ENCODE measurements at places on chromosomes 5 and 9.
A peak's percentile ranks its signal among the peaks of the same experiment; 100 is the strongest.

DNA sequence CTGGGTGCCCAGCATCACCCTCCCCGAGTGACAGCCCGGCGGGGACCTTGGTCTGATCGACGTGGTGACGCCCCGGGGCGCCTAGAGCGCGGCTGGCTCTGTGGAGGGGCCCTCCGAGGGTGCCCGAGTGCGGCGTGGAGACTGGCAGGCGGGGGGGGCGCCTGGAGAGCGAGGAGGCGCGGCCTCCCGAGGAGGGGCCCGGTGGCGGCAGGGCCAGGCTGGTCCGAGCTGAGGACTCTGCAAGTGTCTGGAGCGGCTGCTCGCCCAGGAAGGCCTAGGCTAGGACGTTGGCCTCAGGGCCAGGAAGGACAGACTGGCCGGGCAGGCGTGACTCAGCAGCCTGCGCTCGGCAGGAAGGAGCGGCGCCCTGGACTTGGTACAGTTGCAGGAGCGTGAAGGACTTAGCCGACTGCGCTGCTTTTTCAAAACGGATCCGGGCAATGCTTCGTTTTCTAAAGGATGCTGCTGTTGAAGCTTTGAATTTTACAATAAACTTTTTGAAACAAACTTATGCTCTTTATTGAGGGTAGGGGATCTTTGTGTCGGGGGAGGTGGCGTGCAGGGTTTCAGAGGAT is 1.3 kb downstream of the GADD45G start:
- peaks cover 5% of the 10 kb centered on the region for H3K36me3 ChIP-seq
- H3K4me1 ChIP-seq = peaks cover 18% of the 10 kb centered on the region
- H3K27me3 ChIP-seq = peaks cover 22% of the 10 kb centered on the region
- H3K27ac ChIP-seq = no peak overlapping the region
- peak; percentile 65 for DNase-seq
- peak overlapping the region; percentile 94 for H3K4me3 ChIP-seq

GRCh38 chr5:57841676-57842363 is 359.2 kb upstream of the ACTBL2 start:
- peak; percentile 82 for DNase-seq
- H3K4me1 ChIP-seq = 0 out of 2 replicates have a peak, but pooled peaks cover 14% of the 10 kb centered on the region
- no peak overlapping the region for H3K27ac ChIP-seq
- H3K27me3 ChIP-seq = no peaks in the 10 kb centered on the region
- no peak overlapping the region for H3K4me3 ChIP-seq

DNA sequence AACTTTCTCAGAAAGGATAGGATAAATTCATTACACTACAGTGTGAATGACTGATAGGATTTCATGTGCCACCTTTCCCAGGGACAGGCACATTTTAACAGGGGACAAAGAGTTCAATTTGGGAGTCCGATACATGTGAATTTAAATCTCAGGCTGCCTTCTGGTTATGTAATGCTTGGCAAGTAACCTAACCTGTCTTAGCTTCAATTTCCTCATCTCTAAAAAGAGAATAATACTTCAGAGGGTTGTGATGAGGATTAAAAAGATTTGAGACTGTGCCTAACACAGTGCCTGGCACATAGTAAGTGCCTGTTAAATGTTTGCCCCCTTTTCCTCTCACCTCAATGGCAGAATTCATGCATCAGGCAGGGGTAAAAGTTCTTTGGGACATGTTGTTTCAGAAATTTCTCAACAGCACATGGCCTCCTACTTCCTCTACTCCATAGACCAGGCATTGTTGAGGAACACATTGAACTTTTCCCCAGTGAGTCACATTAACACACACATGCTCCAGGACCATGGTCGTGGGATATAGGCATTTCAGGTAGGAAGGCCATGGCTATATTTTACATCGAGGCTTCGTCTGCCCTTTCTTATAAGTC is 94.6 kb upstream of the EGFLAM start:
- no peak for DNase-seq
- H3K27me3 ChIP-seq = no peaks in the 10 kb centered on the region
- H3K4me1 ChIP-seq = peaks cover 14% of the 10 kb centered on the region

GRCh38 chr9:2230362-2230761 is 215.2 kb downstream of the SMARCA2 start:
- no peaks in the 10 kb centered on the region for H3K27me3 ChIP-seq
- H3K36me3 ChIP-seq = no peaks in the 10 kb centered on the region
- no peaks in the 10 kb centered on the region for H3K4me1 ChIP-seq
- no peak overlapping the region for H3K27ac ChIP-seq
- peak; percentile 14 for DNase-seq

DNA sequence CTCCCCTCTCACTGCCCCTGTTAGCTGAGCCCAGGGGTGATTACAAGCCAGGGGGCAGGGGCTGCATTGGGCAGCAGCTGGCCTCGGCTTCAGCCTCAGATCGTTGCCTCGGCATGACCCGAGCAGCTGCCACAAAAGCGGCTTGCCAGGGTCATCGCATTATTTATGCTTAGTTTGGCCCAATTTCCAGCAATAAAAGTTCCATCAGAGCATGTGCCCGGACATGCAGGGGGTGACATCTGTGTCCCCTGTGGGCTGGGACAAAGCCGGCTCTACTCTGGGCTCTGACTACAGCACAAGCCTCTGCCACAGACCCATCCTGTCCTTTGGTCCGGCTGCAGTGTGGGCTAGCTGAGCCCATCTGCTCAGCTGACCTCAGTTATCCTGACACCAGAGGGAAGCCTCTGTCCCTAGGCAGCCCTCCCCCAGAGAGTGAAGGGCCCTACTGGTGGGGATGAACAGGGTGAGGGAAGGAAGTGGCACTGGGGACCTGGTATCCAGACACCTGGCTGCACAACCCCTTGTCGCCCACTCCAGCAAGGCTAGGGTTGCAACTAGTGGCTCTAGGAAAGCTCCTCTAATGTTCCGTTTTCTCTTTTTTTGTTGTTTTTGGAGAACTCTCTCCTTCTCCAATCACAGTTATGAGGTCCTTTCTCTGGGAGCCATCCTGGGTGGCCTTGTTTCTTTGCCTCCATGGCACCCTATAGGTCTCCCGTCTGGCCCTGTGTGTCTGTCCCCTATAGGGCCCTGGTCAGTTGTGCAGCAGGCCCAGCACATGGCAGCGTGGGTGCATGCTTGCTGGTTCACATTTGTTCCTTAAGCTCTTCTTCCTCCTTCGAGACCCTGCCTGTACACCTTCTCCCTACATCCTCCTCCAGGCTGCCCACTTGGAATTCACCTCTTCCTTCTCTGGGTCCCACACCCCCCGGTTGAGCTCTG is 13.3 kb upstream of the GADD45G start:
- no peaks in the 10 kb centered on the region for H3K36me3 ChIP-seq
- no peak for DNase-seq
- H3K27me3 ChIP-seq = no peaks in the 10 kb centered on the region
- H3K27ac ChIP-seq = no peak overlapping the region
- H3K4me3 ChIP-seq = no peak overlapping the region

- H3K4me1 ChIP-seq = peaks cover 6% of the 10 kb centered on the region
- H3K36me3 ChIP-seq = no peaks in the 10 kb centered on the region
- no peaks in the 10 kb centered on the region for H3K27me3 ChIP-seq
Measured at GRCh38 chr9:127546125-127546832, 65.8 kb upstream of the STXBP1 start.

DNA sequence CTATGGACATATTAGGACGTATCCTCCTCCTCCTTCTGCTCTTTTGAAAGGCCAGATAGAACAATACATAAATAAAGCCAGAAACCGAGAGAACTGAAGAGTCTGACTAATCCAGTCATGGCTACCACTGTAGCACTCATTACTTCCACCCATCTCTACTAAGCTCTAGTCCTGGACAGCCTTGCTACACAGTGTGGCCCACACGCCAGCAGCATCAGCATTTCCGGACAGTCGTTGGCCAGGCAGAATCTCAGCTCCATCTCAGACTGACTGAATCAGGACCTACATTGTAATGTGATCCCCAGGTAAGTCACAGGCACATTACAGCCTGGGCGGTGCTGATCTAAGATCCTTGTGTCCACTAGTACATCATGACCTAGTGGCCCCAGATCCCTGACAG is 182.9 kb downstream of the DRD1 start:
- H3K4me1 ChIP-seq = no peaks in the 10 kb centered on the region
- no peak overlapping the region for H3K4me3 ChIP-seq
- no peak overlapping the region for H3K27ac ChIP-seq
- no peaks in the 10 kb centered on the region for H3K27me3 ChIP-seq

DNA sequence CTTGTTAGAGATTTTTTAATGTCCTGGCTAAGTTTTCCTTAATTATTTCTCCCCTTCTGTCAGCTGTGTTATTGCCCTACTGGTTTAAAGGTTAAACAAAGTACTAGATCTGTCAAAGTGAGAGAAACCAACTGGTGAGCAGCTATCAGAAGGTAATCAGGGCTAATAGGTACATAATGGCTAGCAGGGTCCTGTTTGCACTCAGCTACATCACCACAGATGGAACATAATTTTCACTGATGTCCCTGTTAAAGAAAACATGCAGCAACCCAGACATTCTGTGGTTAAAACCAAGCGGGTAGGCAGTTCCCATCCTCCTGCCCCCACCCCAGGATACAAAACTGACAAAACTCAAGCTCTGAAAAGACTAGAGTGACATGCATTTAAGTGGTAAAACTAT is 473.9 kb downstream of the NR2F1-AS1 start:
- no peaks in the 10 kb centered on the region for H3K4me1 ChIP-seq
- no peaks in the 10 kb centered on the region for H3K36me3 ChIP-seq
- no peak for DNase-seq
- no peak overlapping the region for H3K4me3 ChIP-seq
- H3K27me3 ChIP-seq = no peaks in the 10 kb centered on the region
- H3K27ac ChIP-seq = no peak overlapping the region

- no peaks in the 10 kb centered on the region for H3K27me3 ChIP-seq
- no peaks in the 10 kb centered on the region for H3K4me1 ChIP-seq
- no peaks in the 10 kb centered on the region for H3K36me3 ChIP-seq
- no peak for DNase-seq
Measured at GRCh38 chr5:81884871-81885270, 87.0 kb upstream of the ATG10 start.

DNA sequence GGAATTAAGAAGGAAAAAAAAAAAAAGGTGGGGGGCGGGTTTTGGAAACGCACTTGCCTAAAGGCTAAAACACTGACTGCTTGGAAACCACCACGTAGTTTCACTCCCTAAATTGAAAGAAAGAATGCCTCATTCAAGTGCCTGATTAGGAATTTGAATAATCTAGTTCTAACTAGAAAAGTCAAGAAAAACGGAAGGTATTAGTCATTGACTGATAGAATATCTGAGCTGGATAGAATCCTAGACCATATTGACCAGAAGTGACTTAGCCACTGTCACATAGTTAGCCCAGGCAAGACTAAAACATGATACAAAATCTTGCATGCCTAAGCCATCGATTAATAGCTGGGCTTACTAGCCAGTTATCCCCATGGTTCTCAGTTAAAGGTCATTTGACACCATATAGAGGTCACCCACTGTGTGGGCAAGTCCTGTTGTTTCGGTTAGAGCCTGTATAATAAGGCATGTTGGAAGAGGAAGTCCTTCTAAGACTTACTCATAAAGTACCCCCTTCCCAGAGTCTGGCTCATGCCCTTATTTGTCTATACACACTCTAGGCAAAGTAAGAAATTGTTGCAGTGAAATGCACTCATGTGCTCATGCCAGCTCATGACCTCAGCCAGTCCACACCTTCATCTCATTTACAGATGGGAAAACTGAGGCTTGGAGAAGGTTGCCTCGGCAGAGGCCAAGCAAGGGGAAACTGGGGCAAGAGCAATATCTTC is 40.2 kb downstream of the SH3RF2 start:
- H3K27ac ChIP-seq = no peak overlapping the region
- H3K27me3 ChIP-seq = no peaks in the 10 kb centered on the region
- DNase-seq = no peak
- no peaks in the 10 kb centered on the region for H3K36me3 ChIP-seq
- no peak overlapping the region for H3K4me3 ChIP-seq

DNA sequence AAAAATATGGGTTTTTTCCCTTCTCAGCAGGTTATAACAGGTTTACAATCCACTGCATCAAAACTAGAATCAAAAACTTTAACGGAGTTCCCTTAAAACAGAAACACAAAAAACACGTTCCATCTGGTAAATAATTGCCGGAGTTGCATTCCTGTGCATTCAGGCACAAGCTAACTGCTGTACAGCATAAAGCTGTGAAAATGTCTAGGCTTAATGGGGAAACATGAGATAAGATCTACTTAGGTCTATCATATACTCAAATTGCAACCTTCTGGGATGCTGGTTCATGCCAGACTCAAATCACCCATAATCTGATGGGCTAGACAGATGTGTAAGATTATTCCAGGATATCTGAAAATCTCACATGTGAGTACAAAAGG is 265.3 kb downstream of the DOCK8 start:
- H3K27ac ChIP-seq = no peak overlapping the region
- H3K4me3 ChIP-seq = no peak overlapping the region
- no peaks in the 10 kb centered on the region for H3K27me3 ChIP-seq
- no peak for DNase-seq
- peaks cover 17% of the 10 kb centered on the region for H3K4me1 ChIP-seq
